CD4-positive, alpha-beta T cell treated with Interleukin-1 beta for 1 hour (primary cell): ENCODE measurements at places on chromosomes 6 and 20.

- no peak for DNase-seq
These were observed 26.0 kb downstream of the TAB2 start for GRCh38 chr6:149343501-149343900.

DNA sequence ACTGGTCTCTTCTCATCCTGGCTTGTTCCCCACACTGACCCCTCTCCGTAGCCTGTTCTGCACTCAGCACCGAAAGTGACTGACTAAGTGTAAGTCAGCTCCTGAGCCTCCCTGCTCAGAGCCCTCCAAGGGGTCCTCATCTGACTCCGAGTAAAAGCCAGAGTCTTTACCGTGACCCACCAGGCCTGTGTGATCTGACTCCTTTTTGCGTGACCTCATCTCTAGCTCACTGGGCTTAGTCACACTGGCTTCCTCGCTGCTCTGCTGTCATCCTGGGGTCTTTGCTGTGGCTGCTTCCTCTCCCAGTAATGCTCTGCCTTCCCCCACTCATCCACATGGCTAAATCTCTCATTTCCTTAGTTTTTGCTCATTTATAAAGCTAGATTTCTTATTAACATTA is 116.6 kb downstream of the PLCB4 start:
- no peak for DNase-seq

- DNase-seq = no peak
These were observed 51.4 kb downstream of the NPEPL1 start for GRCh38 chr20:58743929-58744534.

GRCh38 chr6:32432050-32432450 is 7.6 kb upstream of the HLA-DRA start:
- peak; percentile 53 for DNase-seq

GRCh38 chr20:50200482-50201104 is 10.0 kb downstream of the CEBPB start:
- DNase-seq = no peak

DNA sequence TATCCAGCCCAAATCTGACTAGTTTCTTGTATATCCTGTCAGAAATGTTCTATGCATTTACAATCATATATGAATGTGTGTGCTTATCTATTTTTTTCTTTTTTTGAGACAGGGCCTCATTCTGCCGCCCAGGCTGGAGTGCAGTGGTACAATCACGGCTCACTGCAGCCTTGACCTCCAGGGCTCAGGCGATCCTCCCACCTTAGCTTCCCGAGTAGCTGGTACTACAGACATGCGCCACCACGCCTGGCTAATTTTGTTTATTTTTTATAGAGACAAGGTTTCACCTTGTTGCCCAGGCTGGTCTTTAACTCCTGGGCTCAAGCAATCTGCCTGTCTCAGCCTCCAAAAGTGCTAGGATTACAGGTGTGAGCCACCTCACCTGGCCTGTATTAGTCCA is 3.0 kb upstream of the RAB44 start:
- no peak for DNase-seq

DNA sequence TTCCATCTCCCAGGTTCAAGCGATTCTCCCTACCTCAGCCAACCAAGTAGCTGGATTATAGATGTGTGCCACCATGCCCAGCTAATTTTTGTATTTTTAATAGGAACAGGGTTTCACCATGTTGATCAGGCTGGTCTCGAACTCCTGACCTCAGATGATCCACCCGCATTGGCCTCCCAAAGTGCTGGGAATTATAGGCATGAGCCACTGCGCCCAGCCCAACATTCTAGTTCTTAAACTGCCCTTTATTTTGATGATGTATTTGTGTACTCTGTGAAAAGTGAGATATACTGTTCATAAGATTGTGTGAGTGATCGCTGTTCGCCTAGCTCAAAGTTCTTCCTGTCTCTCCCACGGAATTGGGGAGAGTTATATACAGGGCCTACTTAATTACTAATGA is 93.1 kb downstream of the HFE start:
- no peak for DNase-seq

- DNase-seq = no peak
These were observed 5.1 kb downstream of the TTK start for GRCh38 chr6:80009531-80009930.

DNA sequence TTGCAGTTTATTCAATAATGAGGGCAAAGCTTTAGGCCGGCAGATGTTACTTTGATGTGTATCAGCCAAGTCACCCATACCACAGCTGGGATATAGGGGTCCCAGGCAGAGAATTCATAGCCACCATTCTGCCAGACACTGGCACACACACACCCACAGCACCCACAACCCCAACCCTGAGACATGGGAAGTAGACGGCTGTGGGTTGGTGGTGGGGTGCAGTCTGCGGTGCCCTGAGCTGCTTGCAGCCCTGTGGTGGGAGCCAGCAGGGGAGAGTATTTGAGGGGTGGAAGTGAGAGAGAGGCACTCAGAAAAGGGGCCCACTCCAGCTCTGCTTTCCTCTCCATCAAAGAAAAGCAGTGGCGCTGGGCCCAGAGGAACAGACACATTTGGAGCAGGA is 125.3 kb downstream of the FOXO3 start:
- no peak for DNase-seq

- no peak for DNase-seq
These were observed 98.7 kb downstream of the SULF2 start for GRCh38 chr20:47686545-47686944.

- no peak for DNase-seq
These were observed 110.7 kb downstream of the ZDHHC14 start for GRCh38 chr6:157491571-157492232.

GRCh38 chr6:169847901-169848311 is 96.5 kb downstream of the ERMARD start:
- no peak for DNase-seq

DNA sequence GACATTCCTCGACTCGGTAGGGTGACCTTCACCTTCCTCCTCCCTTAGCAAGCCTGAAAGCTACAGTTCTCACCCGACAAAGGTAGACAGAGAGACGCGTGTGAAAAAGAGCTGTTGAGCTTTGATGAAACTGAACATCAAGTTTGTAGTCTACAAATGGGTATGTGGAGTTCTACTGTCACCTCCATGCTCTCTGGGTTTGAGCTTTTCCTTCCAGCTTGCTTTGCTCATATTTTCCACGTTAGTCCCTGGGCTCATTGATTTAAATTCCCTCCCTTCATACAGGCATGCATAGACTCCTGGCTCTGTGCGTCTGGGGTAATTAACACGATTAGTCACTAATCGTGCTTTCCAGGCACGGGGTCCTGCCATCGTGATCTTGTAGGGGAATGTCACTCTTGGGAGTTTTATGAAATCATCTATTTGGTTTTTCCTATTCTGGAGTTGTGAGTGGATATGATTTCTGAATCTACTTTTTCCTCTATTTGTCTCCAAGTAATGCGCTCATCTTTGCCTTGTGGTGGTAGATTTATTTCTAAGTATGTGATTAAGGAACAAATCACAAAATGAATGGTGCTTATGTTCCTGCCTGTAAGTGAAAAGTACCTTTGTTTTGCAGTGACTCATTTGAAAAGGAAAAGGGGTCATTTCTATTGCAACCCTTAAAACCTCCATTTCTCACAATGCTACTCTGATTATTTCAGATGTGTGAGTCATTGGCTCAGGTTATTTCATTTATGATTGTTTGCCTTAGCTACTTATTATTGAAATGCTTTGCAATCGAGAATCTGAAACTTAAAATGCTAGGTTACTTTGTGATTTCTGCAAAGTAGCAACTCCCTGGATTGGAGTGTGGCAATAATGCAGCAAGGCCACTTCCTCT is 154.6 kb downstream of the ZDHHC14 start:
- DNase-seq = peak; percentile 31

DNA sequence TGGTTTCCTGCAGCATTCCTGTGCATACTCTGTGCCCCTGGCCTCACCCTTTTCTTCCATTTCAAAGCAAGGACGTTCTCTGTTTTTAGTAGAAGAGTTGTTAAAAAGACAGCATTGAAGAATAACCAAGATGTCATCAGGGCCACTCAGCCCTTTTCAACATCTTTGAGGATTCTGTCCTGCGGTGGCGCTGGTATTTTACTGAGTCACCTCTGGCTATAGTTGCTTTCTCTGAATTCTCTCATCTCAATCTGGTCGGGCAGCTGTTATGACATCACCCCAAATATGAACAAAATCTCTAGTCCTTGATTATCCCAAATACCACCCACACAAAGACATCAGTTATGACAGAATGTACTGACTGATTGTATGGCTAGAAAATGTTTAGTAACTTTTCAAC is 204.2 kb downstream of the GRIK2 start:
- no peak for DNase-seq

DNA sequence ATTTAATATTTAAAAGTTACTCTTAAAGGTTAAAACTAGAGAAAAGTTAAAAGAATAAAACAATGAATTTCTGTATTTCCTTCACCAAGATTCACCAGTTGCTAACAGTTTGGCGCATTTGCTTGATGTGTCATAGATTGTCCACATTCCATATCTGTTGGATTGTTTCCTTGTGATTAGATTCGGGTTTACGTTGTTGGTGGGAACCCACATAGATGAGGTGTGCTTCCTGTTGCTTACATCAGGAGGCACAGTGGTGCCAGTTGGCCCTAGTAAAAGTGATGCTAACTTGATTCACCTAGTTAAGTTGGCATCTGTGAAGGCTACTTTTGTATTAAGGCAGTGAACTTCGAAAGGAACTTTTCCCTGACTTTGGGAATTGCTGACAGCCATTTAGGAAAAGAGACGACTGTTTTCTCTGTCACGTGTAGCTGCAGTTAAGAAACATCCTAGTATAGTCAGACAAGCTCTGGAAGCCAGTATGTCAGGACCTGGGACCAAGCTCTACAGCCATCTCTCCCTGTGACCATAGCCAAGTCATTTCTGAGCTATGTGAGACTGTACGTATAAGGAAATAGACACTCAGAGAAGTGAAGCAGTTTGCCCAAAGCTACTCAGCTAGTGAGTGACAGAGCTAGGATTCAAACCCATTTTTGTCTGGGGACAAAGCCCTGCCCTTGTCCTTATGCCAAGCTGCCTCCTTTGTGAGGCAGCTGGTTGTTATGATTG is 49.0 kb downstream of the PPARD start:
- peak; percentile 23 for DNase-seq

DNA sequence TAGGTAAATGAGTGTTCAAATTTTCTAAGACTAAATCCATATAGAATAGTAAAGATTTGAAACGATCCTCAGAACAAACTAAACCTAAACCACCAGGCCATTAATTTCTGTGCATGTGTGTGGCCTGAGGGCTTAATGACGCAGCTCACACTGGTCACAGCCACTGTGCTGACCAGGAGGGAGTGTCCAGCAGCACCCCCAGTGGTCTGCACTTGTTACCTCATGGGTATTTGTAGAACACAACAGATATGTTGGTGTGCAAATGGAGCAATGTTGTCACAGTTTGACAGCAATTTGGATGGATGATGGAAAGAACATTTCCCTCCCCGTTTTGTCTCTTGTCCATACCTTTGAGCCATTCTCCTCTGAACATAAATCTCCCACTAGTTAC is 122.4 kb upstream of the EXOC2 start:
- DNase-seq = no peak

GRCh38 chr6:118353564-118353963 is 194.5 kb upstream of the PLN start:
- DNase-seq = no peak

DNA sequence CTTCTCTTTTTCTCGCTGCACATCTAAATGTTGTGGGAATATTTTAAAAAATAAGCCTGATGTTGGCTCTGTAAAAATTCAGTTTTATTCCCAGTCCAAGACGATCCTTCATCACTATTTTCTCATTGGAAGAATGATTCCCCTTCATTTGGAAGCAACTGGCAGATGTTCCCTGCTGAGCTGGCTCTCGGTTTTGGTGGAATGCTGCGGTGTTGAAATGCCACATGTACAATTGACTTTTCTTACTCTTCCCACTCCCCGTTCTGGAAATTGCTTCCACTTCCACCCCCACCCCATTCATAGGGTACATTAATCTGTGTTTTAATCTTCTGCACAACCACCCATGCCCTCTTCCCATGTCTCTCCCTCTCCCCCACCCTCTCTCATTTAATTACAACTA is 496.3 kb upstream of the MAP3K7 start:
- no peak for DNase-seq

DNA sequence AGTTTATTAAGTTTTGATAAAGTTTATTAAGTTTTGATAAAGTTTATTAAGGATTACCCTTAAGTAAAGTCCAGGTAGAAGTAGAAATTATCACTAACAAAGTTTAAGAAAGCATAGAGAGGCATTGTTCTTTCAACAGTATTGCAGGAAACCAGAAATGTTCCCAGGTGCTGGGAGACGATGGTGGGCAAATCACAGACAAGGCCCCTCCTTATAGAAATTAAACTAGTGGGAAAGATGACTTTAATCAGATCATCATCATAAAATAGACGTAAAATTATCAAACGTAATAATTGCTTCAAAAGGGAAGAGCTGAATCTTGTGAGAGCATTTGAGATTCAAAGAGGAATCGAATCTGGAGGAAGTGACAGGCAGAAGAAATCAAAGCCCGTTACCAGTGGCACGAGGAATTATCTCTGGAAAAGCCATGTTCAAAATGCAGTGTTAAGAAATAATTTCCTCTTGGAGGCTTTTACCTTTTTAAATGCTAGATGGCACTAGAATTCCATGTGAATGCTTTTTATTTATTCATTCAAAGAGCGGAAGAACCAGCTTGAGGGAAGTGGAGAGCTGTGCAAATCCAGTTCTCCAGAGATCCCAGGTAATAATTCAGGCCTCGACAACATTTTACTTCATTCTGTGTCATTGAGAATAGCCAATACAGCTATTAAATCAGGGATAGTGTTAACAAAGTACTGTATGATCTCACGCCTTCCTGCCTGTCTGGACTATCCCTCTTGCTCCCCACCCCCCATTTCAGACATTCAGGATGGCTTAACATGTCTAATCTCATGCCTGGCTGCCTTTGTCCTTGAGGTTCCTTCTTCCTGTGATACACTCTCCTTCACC is 1.0 kb upstream of the APMAP start:
- no peak for DNase-seq

DNA sequence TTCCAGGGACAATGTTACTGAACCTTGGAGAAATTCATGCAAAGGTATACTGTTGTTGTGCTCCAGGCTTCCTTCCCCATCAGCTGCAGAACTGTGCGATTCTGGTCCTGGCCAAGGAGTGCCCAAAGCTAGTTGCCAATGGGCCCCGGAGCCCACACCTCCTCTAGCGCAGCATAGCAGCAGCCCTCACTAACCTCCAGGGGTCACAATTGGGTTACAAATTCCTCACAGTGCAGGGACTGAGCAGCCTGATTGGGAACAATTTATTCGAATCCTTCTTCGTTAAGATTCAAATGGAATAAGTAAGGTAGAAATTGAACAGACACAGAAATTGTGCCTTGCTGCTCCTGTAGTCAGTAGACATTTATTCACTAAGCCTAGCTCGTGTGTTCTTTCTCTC is 284.9 kb downstream of the PRKN start:
- no peak for DNase-seq

DNA sequence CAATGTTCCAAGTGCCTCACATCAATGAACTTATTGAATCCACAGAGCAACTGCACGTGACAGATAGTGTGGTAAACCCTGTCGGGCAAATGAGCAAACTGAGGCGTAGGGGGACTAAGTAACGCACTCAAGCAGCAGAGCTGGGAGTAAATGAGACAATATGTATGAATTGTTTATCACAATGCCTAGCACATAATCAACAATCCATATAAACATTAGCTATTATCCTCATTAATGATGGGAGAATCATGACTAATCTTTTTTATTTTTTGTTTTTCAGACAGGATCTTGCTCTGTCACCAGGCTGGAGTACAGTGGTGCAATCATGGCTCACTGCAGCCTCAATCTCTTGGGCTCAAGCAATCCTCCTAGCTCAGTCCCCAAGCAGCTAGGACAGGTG is 43.9 kb upstream of the B4GALT5 start:
- no peak for DNase-seq
